ENCODE measurements at places on chromosomes 16 and 17.

GRCh38 chr17:69524854-69525253, 110.4 kb downstream of the MAP2K6 start:
- DNase-seq: no peak

GRCh38 chr17:77869665-77870132, 88.8 kb upstream of the TNRC6C start:
- DNase-seq: no peak

- DNase-seq: no peak
Observed at GRCh38 chr17:77729587-77729986, 228.9 kb upstream of the TNRC6C start.

GRCh38 chr17:32494621-32495358, 8.0 kb downstream of the CDK5R1 start:
- no peak for DNase-seq

GRCh38 chr16:30457743-30458560, 12.3 kb upstream of the SEPHS2 start:
- no peak for DNase-seq

DNA sequence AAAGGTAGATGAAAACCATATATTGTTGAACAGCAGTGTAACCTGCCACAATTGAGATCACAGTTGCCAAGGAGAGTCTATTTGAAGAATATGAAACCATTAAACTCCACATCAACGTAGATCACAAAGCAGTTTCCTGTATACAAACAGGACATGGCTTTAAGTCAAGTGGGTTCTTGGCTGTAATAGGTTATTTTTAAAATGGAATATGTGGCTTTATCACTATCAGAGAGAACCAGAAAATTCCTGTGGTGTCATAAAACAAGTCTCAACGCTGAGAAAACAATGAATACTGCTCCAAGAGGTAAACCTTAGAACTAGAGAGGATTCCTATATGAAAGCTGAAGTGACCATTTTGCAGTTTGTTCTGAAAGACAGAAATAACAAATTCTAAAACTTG, 999.7 kb downstream of the CDH11 start:
- no peak for DNase-seq

- no peak for DNase-seq
Observed at GRCh38 chr16:69701866-69702265, 24.5 kb downstream of the NQO1 start.

DNA sequence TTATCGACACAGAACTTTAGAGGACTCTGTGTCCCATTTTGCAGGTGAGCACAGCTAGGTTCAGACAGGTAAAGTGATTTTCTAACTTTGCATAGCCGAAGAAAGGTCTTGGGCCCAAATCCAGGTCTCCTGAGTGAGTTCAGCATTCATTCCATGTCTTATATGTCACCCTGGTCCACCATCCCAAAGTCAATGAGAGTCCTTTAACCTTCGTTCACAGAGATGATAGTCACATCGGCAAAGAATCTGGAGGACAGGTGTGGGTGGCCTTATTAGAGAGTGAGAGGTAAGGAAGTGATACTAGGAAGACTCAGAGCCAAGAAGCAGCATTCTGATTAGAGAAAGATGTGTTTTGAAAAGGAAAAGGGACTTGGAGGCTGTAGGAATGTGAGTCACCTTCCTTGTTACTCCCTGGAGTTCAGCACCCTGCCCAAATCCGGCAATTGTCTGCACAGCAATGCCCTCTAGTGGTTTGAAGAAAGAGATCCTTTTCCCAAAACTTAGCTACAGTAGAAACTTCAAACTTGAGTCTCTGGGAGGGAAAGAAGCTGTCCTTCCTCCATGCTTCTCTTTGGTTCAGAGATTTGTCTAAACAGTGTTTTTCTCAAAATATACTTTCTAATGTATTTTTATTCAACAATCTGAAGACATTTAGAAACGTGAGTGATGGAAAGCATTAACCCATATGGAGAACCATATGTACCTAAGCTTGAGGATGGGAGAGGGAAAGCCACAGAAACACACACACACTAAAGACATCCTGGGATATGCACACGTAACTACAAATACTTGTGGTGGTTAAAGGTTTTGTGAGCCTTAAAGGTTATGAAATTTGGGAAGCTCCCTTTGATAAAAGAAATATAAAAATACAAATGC, 96.4 kb upstream of the SHISA6 start:
- no peak for DNase-seq

- DNase-seq: no peak
Observed at GRCh38 chr17:72336026-72336803, 215.4 kb downstream of the SOX9 start.

- DNase-seq: no peak
Observed at GRCh38 chr17:57329380-57330214, 73.3 kb downstream of the MSI2 start.

GRCh38 chr17:237406-237955, 56.0 kb upstream of the DOC2B start:
- DNase-seq: no peak

GRCh38 chr17:64385187-64386083, 5.2 kb downstream of the PECAM1 start:
- peak; percentile 54 for DNase-seq

GRCh38 chr17:17913695-17914332, 58.4 kb downstream of the TOM1L2 start:
- no peak for DNase-seq

DNA sequence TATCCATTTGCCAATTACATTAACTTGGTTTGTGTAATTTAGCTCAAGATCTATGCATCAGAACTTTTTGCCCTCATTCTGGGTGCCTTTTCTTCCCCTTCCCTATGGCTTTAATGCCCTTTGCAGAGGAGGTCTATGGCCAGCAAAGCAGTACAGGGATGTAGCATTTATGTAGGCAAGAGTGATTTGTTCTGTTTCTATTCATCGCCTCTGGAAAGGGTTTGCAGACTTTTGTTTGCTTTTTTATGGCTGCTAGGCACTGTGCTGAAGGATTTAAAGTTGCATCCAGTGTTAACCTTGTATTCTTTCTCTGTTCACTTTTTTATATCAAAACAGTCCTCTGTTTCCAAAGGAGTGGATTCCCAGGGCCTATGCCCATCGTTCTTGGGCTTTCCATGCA, 78.0 kb downstream of the ANKFN1 start:
- DNase-seq: no peak

DNA sequence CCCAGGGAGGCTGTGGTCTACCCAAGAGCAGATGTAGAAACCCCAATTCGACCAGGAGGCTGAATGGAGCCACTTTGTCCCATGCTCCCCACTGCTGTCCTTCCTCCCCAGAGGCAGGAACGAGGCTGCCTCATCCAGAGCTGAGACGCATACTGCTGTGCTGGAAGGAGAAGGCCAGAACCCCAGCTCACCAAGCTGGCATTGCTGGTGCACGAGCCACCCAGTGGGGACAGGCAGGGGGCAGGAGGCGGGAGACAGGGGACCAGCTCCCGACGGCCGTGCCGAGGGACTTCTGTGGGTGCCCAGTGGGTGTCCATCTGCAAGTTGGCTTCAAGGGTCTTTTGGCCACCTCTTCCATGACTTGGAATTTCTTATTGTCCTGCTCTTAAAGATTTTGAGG, 66.6 kb downstream of the NTN1 start:
- no peak for DNase-seq

DNA sequence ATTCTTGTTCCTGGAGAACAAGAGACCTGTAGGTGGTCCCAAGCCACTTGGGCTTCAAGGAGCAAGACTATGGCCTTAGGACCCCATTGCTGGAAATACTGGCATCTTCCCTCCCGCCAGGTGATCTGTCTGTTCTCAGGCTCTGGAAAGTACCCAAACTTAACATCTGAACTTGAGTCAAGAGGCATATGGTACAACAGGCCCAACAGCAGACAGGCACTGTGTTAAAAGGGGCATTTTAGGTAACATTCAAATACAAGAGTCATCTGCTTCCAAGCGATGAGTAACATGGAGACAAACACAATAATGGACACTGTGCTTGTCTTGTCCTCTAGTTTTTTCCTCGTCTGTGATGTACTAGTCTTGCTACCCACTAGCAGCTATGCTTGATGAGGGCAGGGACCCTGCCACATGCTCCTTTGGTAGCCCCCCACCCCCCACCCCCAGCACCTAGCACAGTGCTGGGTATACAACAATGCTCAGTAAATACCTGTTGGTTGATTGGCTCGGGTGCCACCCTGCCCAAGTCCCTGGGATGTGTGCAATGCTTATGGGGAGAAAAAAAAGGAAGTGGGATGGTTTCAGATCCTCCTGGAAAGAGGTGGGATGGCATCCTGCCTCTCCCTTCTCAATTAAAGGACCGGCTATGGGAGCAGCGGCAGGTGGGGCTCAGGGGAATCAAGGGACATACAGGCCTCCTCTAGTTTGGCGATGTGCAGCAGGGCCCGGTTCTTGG, 19.4 kb downstream of the CSF3 start:
- DNase-seq: no peak

GRCh38 chr16:12651765-12652512, 151.7 kb downstream of the CPPED1 start:
- no peak for DNase-seq

DNA sequence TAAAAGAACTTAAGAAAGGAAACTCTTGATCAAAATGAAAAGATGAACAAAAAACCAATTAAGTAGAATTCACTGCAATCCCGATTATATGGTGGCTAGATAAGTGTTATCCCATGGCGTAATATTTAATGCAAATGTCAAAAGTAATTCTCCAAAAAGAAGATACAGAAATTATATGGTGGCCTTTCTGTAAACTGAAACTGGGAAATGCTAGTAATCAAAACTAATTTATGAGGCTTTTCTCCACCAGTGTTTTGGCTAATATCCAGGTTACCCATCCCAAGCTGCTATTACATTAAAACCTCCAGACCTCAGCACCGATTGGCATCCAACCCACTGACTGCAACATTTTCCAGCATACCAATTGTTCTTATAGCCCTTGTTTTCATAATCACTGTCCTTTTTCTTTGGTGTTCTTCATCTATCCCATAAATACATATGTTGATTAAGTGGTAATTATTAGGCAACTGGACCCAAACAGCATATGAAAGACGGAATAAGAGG, 77.2 kb upstream of the TNRC6A start:
- DNase-seq: no peak

- no peak for DNase-seq
Observed at GRCh38 chr16:31352376-31353115, 2.4 kb upstream of the ITGAX start.

DNA sequence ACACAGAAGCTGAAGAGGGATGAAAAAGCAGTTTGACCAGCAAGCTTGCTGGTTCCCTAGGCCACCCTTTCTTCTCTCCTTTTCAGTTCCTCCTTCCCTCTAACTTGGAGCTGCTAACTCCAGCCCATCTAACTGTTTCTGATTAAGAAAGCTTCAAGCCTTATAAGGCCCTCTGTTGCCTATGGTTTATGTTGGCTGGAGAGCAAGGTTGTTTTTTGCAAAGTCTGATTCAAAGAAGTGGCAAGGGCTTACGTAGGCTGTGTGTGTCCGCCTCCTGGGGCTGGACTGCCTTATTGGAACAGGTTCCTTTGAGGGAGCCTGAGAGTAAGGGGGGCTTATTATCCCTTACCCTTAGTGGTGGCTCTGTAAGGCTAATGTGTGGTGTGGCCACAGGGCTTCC, 7.1 kb downstream of the AKAP1 start:
- no peak for DNase-seq

DNA sequence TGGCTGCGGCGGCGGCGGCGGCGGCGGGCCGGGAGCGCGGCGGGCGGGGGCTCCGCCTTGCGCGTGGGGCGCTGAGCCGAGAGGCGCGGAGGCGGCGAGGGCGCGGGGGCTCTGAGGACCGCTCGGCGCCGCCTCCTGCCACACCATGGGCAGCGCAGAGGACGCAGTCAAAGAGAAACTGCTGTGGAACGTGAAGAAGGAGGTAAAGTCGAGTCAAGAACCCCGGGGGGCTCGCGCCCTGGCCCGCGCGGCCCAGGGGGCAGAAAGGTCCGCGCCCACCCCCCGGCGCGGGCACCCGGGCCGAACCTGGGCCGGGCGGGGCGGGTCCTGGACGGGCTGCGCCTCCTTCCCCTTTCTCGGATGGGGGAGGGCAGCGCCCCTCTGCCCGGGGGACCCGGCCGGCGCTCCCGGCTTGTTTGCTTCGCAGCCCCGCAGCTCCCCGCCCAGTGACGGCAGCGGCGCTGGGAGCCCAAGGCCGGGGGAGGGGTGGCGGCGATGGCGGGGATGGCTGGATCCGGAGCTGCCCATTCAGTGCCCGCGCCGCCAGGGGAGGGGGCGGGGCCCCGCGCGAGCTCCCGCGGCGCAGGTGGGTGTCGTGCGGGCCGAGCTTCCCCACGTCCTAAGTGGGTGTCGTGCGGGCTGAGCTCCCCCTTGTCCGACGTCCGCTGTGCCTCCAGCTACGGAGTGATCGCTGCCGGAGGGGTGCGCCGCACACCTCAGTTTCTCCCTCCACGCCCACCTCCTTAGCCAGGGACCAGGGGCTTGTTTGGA, 428 bp downstream of the SGSM2 start:
- DNase-seq: peak; percentile 28

DNA sequence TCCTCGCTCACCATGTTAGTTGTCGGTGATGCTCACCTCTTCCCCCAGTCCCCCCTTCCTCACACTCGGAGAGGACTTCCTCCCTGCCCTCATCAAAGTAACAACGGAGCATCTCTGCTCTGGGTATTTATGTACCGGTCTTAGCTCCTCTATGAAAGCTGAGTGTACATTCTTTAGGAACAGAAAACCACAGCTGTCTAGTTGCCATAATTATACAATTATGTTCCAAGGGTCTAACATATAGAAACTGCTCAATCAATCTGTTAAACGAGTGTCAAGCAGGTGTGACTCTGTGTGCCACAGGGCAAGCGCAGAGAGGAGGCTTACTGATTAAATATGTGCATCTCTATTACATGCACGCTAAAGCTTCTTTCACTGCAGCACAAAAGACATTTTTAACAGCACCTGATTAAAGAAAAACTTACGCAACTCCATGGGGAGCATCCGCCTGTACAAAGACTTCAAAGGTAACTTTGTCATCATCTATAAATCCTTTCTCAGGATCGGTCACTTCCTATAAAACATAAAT, 37.8 kb downstream of the LITAFD start:
- no peak for DNase-seq

GRCh38 chr17:49748791-49749190, 15.1 kb downstream of the FAM117A start:
- DNase-seq: peak; percentile 32

DNA sequence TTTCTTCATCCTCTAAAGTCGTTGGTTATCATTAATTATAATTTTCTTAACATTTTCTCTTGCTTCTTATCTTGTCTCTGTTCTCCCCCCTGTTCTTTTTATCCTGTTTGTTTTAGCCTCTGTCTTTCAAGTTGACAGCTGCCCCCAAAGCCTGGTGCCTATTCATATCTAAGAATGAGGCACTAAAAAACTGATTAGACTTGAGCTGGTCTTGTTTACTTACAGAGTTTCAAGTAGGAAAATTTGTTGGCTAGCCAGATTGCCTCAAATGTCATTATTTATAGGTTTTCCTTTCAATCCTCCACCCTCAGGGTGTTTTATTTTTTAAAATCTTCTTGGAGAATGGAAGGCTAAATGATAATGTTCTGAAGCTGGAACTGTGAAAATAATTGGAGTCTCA, 236.0 kb downstream of the UTP18 start:
- no peak for DNase-seq

GRCh38 chr17:77882481-77883212, 75.9 kb upstream of the TNRC6C start:
- DNase-seq: peak; percentile 59

- DNase-seq: peak; percentile 10
Observed at GRCh38 chr17:16027708-16028584, 28.3 kb downstream of the TTC19 start.

GRCh38 chr16:46709469-46710005, 20.1 kb downstream of the ORC6 start:
- no peak for DNase-seq

Data from stimulated activated CD8-positive, alpha-beta memory T cell treated with anti-CD3 and anti-CD28 coated beads, Interleukin-12 subunit alpha, Interleukin-12 subunit beta, amount 100 ng/mL, for 4 hours (primary cell).